ENCODE measurements at places on chromosomes 6 and 20.
A peak's percentile ranks its signal among the peaks of the same experiment; 100 is the strongest.

DNA sequence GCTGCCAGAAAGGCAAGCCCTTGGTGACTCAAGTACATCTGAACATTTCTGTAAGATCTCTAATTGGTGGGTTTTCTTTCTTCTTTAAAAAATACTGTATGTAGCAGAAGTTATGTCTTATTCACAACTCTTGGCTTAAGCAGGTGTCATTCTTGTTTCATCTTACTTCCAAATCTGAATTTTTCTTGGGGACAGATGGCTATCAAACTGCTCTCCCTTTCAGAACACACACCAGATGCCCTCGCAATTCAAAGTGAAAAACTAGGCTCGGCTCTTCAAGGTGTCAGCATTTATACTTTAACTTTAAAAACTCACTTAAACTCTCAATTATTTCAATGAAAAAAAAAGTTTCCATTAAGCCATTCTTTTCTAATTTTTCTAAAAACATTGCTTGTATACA lies 49.7 kb downstream of the PAK5 start:
- DNase-seq = no peak

- no peak for DNase-seq
These were observed 39.0 kb downstream of the DSE start for GRCh38 chr6:116409756-116410155.

DNA sequence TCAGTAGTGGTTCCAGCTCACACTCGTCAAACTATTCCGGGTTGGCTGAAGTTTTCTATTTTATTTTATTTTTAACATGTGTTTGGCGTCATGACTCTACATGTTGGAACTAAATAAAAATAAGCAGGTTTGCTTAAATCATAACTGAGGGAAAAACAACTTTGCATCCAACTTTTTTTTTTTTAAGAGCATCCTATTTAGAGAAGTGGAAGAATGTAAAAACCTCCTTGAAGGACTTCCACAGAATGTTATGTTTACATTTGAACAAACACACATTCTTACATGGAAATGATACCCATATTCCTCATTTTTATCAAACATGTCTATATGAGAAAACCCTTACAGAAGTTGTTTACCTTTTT lies 659 bp downstream of the PRDM1 start:
- DNase-seq = no peak

DNA sequence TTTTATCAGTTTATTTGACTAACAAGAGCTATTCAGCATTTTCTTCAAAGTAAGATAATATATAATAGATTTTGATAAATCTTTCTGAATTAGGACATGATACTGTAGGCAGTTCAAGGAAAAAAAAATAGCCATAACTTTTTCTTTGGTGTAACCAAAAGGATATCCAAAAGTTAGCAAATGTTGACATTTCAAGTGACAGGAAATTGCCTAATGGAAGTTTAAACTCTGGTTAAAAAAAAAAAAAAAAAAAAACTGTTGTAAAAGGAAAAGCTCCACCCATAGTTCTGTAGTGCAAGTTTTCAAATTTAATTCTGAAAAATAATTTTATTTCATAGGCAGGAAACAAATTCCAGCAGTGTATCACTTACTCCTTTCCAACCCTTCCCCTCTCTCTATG lies 18.8 kb downstream of the HEBP2 start:
- DNase-seq = no peak

DNA sequence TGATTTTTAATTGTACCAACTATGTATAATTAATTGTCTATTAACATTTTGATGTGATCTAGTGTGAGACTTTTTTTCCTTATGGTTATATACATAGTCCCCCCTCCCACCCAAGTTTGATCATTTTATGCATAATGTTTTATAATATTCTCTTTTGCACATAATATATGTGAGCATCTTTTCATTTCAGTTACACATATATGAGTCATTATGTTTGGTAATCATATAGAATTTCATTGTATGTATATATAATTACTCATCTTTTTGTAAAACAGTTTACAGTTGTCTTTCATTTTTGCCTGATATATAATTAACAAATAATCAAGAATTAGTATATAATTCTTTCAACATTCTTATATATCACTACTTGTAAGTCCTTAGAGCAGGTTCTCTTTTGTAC lies 15.0 kb downstream of the RWDD1 start:
- DNase-seq = no peak

GRCh38 chr6:150231525-150231850 lies 88.6 kb downstream of the PPP1R14C start:
- DNase-seq = no peak

GRCh38 chr6:1525364-1526038 lies 84.2 kb upstream of the FOXC1 start:
- DNase-seq = no peak

GRCh38 chr6:37354526-37355384 lies 972 bp downstream of the RNF8 start:
- DNase-seq = no peak

GRCh38 chr20:53245574-53245973 lies 273.4 kb downstream of the TSHZ2 start:
- DNase-seq = no peak

DNA sequence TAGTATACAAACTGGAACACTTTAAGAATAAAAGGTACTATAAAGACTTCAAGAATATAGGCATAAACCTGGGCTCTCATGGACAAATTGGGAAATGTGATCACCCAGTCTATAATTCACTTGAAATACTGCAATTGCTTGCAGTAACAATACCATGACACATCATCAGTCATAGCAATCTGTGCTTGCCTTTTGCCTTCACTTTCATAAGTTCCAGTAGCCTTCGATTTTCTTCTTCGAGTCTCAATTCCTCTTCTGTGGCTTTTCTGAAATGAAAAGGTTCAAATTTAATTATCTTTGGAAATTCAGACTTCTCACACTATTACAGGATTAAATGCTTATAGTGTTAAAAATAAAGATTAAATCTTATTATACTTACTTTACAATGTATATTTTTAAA lies 96.3 kb upstream of the ZBTB24 start:
- no peak for DNase-seq

GRCh38 chr6:80340280-80340679 lies 233.8 kb downstream of the BCKDHB start:
- no peak for DNase-seq

DNA sequence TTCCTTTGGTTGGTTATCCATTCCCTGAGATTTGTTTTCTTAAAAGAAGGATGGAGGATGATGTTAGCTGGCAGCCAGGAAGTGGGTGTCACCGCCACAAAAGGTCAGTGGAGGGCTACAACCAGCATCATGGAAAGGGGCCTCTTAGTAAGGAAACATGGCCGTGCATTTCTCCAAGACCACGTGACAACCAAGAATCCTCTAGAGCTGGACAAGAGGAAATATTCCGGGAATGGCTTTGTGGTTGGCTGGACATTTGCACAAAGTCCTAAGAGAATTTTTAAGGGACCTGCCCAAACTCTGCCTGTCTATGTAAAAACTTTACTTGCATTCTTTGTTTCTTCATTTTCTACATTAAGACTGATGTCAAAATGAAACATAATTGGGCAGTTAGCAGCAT lies 399.9 kb upstream of the MARCKS start:
- peak; percentile 35 for DNase-seq

GRCh38 chr6:138465007-138465645 lies 34.2 kb downstream of the NHSL1 start:
- no peak for DNase-seq

GRCh38 chr20:37481610-37482009 lies 39.4 kb upstream of the NNAT start:
- no peak for DNase-seq

All from lung (tissue), 17 donors.